ENCODE measurements at places on chromosomes 12 and 14.
A peak's percentile ranks its signal among the peaks of the same experiment; 100 is the strongest.

GRCh38 chr14:28461389-28461788 lies 305.2 kb upstream of the FOXG1 start:
- no peak for DNase-seq

DNA sequence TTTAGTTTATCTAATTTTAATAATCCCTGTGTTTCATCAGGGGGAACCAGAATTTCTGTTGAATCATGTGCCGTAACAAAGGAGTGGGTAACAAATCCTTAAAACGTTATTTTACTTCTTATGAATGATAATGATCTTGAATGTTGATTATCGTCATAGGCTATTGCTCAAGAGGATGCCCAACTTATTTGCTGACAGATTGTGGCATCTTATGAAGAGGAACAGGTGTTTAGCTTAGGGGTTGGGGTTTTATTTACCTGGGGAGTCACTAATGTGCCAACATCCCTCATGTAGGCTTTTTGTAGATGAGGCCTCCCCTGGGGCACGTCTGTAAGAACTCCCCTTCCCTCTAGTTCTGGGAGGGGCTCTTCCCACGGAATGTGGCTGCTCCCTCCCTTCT lies 32.4 kb upstream of the TMX1 start:
- DNase-seq, result no peak

DNA sequence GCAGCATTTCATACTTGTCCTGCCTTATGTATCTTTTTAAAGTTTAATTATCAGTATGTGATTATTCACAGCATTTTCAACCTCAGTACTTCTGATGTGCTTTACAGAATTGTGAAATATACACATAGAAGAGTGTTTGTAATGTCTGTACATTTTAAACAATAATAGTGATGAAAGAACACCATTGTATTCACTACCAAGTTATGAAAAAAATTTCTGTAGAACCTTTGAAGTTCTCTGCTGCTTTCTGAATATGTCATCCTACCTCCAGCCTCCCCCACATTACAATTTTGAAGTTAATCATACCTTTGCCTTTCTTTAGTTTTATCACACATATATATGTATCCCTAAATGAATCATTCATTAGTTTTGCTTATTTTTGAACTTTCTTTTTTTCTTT lies 24.8 kb downstream of the FRMD6 start:
- DNase-seq, result no peak

DNA sequence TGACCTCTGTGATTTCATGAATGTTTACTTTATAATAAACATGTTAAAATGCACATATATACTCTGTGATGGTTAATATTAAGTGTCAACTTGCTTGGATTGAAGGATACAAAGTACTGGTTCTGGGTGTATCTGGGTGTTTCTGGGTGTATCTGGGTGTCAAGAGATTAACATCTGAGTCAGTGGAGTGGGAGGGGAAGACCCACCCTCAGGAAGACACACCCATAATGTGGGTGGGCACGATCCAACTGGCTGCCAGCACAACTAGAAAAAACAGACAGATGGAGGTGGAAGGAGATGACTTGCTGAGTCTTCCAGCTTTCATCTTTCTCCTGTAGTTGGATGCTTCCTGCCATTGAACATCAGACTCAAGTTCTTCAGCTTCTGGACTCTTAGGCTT lies 11.9 kb downstream of the NUP37 start:
- DNase-seq, result no peak

- no peak for DNase-seq
Observed at GRCh38 chr12:31518680-31519227, 72.2 kb downstream of the DENND5B start.

DNA sequence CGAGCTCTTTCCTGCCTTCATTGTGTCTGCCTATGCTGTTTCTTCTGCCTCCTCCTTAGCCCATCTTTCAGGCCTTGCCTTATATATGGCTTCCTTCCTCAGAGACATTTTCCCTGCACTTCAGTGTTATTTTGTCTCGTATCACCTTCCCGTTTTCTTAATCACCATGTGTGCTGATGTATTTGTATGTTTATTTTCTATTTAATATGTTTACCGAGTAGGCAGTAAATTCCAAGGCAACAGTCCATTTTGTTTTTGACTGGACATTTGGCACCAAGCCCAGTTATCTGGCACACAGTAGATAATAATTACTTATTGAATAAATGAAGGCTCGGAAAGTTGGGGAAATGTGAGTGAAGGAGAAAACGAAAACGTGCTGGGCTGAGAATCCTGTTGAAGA lies 4.6 kb upstream of the POU6F1 start:
- no peak for DNase-seq

DNA sequence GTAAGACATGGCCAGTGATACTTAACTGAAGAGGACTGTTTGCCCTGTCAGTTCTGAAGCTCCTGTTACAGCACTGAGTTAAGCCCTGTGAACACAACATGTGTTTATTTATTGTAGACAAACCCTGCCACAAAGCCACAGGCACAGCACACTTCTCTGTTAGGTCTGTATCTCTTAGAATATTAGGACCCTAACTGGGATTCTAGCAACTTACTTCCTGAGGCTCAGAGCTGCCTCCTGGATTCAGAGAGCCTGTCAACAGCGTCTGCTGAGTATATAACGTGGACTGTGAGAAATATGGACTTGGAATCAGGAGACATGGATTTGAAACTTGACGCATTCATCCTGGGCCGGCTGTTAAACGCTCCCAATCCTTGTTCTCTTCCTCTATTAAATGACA lies 135.0 kb upstream of the HIF1A start:
- DNase-seq, result no peak

- DNase-seq, result no peak
Observed at GRCh38 chr12:56155256-56155845, 2.8 kb upstream of the MYL6 start.

DNA sequence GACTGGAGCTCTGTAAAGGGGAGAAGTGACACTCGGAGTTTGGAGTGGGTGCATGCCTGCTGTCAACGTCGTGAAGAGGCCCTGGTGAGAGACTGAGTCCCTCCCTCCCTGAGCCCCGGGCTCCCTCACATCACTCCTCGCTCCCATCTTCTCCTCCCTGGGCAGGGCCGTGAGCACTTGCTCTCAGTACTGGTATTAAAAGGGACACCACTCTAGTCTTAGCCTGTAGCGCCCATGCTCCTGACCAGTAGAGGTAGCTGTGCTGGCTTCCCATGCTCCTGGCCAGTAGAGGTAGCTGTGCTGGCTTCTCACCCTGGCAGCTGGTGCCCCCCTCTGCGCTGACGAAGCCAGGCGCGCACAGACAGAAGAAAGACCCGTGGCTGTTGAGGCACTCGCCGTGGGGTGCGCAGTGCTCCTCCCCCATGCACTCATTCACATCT lies 14.7 kb downstream of the ISCA2 start:
- DNase-seq, result no peak

DNA sequence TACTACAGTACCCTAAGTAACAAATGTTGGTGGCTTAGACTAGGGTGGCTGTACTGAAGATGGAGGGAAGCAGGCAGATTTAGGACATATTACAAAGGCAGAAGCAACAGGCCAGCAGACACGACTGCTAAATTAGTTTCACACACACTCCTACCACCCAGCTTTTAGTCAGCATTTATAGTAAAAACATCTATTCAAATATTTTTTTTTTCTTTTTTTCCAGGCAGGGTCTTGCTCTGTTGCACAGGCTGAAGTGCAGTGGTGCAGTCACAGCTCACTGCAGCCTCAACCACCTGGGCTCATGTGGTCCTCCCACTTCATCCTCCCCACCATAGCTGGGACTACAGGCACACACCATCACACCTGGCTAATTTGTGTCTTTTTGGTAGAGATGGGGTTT lies 72.9 kb downstream of the CDK17 start:
- no peak for DNase-seq

GRCh38 chr12:48165089-48165981 lies 8.0 kb upstream of the ASB8 start:
- no peak for DNase-seq

DNA sequence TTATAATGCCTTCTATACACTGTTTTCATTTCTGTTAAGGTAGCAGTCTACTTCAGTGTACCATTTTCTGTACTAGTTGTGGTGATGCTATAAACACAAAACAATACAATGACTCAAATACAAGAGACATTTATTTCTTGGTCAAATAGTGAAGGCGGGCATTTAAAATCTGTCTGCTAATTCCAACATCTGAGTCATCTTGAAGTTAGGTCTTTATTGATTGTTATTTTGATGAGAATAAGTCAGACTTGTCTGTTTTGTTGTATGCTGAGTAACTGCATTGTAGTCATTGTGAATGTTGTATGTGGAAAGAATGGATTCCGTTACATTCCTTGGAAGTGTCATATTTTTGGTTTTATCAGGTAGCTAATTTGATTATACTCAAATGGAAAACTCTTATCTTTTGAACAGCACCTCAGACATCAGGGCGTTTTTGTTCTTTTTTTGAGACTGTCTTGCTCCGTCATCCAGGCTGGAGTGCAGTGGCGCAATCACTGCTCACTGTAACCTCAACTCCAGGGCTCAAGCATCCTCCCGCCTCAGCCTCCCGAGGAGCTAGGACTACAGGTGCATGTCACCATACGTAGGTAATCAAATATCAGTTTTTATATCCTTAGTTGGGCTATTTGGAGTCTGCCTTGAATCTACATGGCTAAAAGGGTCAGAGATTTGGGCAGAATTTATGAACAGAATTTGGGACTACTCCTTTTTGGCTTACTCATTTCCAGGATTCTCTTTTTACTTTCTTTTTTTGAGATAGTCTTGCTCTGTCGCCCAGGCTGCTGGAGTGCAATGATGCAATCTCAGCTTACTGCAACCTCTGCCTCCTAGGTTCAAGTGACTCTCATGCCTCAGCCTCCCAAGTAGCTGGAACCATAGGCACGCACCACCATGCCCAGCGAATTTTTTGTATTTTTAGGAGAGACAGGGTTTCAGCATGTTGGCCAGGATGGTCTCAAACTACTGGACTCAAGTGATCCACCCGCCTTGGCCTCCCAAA lies 56.8 kb downstream of the PAPLN start:
- no peak for DNase-seq

GRCh38 chr12:65164774-65165173 lies 4.6 kb upstream of the LEMD3 start:
- no peak for DNase-seq

DNA sequence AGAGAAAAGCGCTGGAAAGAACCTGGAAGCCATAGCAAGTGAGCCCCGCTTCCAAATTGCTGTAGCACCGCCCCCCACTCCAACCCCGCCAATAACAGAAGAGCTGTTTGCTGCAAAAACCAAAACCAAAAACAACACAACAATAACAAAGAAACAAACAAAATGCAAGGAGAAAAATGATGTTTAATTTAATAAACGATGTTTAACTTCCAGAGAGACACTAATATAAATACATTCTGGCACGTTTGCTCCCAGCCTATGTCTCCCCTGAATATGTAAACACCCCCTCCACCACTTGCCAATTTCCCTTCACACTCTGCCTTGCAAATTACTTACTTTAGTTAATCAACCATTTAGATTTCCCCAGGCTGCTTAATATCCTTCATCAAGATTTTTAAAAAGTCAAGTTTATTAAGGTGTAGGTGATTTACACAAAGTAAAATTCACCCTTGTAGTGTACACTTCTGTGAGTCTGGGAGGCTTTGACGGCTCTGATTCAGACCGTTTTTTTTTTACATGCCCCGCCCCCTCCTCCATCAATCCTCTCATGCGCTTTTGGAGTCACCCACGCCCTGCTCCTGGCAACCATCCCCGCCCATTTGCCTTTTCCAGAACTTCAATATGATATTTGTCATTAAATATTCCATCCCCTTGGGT lies 482 bp upstream of the IFI27L2 start:
- peak; percentile 9 for DNase-seq

DNA sequence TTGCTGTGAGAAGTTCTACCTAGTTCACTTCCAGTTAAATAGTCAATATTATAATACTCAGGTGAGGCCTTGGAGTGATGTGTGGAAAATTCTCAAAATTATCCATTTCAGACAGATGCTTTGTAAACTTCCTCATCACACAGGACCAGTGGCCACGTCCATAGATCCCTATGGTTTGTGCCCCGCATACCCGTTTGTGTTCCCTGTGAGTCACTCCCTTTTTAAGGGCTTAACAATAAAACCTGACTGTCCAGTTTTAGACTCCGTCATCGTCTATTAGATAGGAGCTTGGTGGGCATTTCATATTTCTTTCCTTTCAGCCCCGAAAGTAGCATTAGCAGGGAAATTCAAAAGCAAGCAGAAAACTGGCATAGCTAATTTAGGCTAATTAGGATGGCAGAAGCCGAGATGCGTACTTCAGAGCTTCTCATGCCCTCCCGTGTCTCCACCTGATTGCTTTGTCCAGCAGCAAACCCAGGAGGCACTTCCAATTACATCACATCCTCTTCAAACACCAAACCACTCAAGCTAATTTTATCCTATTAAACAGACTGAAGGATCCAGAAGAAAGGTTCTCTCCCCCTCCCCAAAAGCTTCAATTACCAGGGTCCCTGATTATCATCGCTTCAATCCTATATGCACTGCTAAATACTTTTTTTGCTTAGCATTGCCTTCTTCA lies 186.6 kb upstream of the OTX2 start:
- DNase-seq, result no peak

- DNase-seq, result no peak
Observed at GRCh38 chr12:70422631-70423030, 56.5 kb downstream of the KCNMB4 start.

DNA sequence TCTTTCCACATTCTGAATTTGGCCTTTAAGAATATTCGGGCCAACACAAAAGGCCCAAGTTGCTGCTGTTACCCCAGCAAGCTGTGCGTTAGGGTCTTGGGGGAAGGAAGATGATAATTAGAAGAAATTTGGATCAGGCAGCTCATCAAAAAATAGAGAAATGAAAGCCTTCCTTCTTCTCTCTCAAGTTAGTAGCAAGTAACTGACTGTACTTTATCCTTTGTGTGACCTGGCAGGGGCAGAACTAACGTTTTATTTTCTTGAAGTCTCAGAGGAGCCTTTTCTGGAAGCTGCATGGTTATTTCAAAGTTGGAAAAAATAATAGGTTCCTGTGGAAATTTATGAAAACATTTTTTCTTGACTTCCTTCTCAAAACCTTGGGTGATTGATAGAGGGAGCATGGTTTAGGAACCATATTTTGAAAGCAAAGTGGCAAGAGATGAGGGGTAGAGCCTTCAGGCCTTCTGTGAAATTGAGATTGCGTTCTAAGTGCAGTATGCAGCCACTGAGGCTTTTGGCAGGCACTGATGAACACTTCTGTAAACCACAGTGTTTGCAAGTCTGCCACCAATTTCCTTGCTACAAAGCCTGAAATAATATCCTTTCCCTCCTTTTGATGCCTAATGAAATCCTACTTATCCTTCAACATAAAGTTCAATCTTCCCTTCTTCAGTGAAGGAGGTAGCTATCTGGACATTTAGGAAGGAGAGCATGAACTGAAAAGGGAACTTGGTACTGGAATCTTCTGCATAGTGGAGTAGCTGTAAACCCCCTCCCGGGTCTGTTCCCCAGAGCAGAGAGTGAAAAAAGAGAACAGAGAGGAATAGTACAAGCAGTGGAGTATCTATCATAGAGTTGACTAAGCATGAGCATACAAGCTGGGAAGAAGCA lies 123.2 kb downstream of the FGD4 start:
- DNase-seq, result no peak
